ENCODE measurements at places on chromosomes 4 and X.

DNA sequence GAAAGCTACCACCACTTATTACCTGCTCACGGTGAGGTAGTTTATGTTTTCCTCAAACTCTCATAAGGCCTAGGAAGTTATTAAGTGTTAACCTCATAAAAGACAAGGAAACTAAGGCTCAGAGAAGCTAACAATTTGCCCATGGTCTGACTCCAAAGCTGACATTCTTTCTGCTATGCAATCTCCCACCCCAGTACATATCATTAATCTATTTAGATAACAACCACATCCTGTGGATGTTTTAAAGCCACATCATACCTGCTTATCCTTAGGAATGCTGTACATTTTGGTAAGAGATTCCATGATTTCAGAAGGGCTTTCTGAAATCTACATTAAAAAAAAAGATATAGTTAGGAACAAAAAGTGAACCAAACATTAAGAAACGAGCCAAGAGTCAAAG lies 55.4 kb downstream of the HUWE1 start:
- DNase-seq: no peak

GRCh38 chr4:18689308-18690115 lies 668.0 kb upstream of the LCORL start:
- DNase-seq: no peak

DNA sequence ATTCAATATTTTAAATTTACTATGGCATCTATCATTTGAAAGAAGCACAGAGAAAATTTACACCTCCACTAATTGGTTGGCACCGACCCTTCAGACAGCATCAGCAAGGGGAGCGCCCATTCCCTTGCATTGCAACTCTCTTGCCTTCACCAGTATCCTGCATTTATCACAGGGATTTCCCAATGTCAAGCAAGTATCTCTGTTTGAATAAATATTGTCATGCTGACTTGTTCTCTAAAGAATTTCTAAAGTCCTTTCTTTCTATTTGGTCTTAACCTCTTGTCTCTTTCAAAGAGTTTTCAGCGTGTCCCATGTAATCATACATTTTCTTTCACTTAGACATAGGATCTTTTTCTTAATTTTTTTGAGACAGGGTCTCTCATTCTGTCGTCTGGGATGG lies 10.4 kb downstream of the DCTD start:
- no peak for DNase-seq

DNA sequence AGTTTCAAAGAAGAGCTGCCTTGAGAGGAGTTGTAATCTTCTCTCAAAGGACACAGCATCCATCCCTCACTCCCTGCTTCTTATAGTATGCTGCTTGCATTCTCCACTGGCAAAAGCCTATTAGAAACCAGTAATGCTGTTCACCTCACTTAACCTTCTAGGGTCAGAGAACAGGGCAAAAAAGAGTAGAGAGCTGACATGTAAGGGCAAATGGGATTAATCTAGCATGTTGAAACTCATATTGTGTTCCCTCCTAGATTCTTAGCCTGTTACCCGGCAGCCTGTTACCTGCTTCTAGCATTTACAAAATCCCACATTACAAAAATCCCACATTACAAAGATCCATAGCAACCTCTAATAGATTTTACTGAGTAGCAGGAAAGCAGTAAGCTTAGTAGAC lies 244.7 kb downstream of the SLC7A11 start:
- no peak for DNase-seq

DNA sequence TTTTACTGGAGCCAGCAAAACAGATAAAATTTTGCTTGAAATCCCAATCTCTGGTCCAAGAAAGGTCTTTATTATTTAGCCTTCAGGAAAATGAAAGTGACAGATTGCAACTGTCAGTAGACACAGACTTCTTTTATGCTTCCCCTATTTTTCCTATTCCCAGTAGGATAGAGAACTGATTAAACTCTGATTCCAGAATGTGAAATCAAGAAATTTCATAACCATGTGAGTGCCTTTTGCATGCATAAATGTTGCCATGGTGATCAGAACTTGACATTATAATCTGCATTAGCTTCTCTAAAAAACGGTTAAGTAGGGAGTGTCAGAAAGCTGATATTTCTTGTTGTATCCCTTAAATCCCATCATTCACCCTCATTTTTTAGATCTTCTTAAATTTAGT lies 255.2 kb upstream of the GABRA2 start:
- DNase-seq: no peak

DNA sequence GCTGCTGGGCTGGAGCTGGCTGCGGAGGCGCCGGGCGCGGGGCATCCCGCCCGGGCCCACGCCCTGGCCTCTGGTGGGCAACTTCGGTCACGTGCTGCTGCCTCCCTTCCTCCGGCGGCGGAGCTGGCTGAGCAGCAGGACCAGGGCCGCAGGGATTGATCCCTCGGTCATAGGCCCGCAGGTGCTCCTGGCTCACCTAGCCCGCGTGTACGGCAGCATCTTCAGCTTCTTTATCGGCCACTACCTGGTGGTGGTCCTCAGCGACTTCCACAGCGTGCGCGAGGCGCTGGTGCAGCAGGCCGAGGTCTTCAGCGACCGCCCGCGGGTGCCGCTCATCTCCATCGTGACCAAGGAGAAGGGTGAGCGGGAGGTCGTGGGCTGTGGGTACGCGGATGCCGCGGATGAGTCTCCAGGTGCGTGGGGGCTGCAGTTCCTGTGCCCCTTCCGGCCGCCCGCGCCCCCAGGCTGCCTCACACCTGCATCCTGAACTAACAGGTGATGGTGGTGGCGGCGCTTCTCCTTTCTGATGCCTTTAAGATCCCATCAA lies 499 bp downstream of the CYP2U1 start:
- peak; percentile 14 for DNase-seq

DNA sequence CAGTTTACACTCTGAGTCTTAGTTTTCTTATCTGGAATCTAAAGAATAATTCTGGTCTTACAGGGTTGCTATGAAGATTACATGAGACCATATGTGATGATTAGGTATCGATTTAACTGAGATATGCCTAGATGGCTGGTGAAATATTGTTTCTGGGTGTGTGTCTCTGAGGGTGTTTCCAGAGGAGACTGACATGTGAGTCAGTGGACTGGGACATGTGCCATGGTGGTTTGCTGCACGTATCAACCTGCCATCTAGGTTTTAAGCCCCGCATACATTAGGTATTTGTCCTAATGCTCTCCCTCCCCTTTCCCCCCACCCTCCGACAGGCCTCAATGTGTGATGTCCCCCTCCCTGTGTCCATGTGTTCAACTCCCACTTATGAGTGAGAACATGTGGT lies 186.0 kb upstream of the CXorf66 start:
- DNase-seq: no peak

- DNase-seq: no peak
These were observed 88.9 kb downstream of the RS1 start for GRCh38 chrX:18582910-18583493.
